ENCODE measurements at places on chromosomes 2 and 18.

DNA sequence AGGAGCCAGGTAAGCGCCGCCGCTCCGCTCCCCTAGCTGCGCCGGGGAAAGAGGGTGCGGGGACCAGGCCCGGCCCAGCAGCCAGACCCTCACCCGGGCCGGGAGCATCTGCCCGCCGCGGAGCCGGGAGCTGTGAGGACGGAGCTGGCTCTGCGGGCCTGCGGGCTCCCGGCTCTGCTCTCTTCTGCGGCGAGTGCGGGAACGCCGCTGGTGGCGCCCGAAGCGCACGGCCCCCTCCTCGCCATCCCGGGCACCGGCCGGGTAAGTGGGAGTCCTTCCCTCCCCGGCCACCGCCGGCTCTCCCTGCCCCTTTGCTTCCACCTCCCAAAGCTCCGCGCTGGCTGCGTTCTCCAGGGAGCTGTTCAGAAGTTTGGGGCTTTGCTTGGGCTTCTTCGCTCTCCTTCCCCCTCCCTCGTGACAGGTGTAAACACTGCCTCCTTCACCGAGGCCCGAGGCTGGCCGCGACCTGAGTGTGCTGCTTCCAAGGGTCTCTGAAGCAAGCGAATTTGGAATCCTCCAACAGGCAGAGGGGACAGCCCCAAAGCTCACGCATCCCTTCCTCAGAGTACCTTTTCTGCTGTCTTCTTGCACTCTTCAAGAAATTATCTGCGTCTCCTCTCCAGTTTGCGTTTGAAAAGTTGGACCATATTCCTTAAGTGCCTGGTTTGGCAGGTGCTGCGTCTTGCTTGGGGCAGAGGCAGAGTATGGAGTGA, 632 bp downstream of the AFTPH start:
- H3K4me1 ChIP-seq: peaks cover 37% of the 10 kb centered on the region
- H3K27me3 ChIP-seq: no peaks in the 10 kb centered on the region
- peak overlapping the region; percentile 100 for H3K27ac ChIP-seq
- peak; percentile 62 for DNase-seq
- peaks cover 17% of the 10 kb centered on the region for H3K36me3 ChIP-seq
- H3K4me3 ChIP-seq: peak overlapping the region; percentile 99

DNA sequence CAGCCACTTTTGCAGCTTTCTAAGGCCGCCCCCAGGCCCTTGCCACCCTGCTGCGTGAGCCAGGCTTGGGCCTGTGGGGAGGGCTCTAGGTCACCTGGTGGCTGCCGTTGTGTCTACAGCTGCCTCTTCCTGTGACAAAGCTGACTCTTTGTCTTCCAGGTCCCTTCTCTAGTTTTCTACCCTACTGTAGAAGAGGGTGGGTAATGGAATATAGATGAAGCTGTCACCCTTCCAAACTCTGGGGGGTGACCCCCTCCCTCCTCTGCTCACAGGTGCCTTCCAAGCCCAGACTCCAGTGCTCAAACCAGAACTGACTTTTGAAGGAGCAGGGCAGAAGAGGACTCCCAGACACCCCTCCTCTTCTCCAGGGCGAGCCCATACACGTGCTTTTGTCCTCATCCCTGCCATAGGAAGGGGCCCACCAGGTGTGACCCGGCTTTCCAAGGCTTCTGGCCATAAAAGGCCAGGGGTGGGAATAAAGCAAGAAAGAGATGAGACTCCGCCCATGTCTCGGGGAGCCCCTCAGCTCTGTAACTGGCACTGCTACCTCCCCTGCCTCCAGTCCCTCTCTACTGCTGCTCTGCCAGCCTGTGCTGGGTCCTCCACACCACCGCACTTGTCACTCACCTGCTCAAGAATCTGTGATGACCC, 17.9 kb upstream of the SDC1 start:
- peaks cover 2% of the 10 kb centered on the region for H3K27me3 ChIP-seq
- no peak overlapping the region for H3K4me3 ChIP-seq
- H3K36me3 ChIP-seq: peaks cover 12% of the 10 kb centered on the region

- H3K36me3 ChIP-seq: no peaks in the 10 kb centered on the region
- H3K4me1 ChIP-seq: no peaks in the 10 kb centered on the region
Observed at GRCh38 chr2:210860276-210860675, 303.9 kb downstream of the CPS1 start.

- H3K4me3 ChIP-seq: no peak overlapping the region
- no peak for DNase-seq
- H3K36me3 ChIP-seq: no peaks in the 10 kb centered on the region
Observed at GRCh38 chr2:213069531-213069930, 81.9 kb downstream of the IKZF2 start.

GRCh38 chr2:26196683-26197418, 24.0 kb downstream of the GAREM2 start:
- H3K27me3 ChIP-seq: no peaks in the 10 kb centered on the region
- H3K27ac ChIP-seq: no peak overlapping the region
- DNase-seq: no peak
- no peak overlapping the region for H3K4me3 ChIP-seq
- H3K4me1 ChIP-seq: no peaks in the 10 kb centered on the region
- H3K36me3 ChIP-seq: peaks cover 40% of the 10 kb centered on the region

- H3K4me3 ChIP-seq: peak overlapping the region; percentile 69
- peak overlapping the region; percentile 69 for H3K27ac ChIP-seq
- H3K27me3 ChIP-seq: peaks cover 7% of the 10 kb centered on the region
- peak; percentile 90 for DNase-seq
Observed at GRCh38 chr2:127415593-127416505, 2.4 kb upstream of the PROC start.

DNA sequence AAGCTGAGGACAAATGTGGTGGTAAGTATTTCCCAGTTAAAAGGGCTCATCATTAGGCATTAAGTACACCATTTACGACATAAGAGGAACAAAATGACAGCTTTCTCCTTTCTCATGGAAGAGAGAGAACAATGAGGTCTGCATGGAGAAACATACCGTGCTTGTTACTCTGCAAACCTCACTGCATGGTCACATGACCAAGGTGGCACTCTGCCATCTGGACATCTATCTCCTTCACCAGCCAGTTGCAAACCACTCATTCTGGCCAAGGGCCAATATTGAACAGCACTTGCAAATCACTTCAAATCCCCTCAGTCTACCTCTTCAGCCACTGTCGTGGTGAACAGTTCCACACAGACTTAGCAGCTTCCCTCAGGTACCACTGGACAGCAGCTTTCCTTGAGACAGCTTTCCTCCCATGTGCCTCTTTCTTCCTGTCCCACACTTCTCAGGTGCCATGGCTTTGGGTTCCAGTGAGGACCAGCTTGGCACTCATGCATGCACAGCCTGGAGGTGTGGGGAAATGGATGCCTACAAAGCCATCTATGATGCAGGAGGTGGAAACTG, 29.5 kb upstream of the DPP4 start:
- H3K4me3 ChIP-seq: no peak overlapping the region
- H3K4me1 ChIP-seq: no peaks in the 10 kb centered on the region
- no peak for DNase-seq
- H3K27ac ChIP-seq: no peak overlapping the region
- H3K36me3 ChIP-seq: no peaks in the 10 kb centered on the region
- H3K27me3 ChIP-seq: no peaks in the 10 kb centered on the region

DNA sequence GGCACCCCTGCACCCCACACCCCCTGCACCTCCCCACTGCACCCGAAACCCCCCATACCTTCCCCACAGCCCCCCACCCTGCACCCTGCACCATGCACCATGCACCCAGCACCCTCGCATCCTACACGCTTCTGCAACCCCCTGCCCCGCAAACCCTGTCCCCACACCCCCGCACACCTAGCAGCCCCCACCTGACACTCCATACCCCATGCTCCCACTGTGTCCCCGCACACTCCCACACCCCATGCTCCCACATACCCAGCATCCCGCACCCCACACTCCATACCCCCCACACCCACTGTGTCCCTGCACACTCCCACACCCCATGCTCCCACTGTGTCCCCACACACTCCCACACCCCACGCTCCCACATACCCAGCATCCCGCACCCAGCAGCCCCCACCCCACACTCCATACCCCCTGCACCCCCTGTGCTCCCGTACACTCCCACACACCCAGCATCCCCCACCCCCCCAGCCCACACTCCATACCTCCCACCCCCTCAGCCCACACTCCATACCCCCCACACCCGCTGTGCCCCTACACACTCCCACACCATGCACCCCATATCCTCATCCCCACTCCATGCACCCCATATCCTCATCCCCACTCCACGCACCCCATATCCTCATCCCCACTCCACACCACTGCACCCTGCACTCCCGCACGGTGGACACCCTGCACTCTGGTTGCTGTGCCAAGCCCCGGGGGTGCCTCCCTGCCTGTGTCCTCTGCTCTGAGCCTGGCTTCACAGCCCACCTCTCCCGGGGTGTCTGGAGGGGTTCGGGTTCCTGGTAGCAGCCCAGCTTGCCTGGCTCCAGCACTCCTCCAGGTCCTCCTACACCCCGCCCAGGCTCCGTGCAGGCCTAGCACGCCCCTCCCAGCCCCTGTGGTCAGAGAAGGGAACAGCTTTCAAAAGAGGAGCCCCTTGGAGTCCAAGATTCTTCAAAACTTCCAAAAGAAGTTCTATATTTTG, 93.9 kb upstream of the CTDP1 start:
- DNase-seq: no peak
- no peaks in the 10 kb centered on the region for H3K36me3 ChIP-seq
- H3K4me3 ChIP-seq: no peak overlapping the region
- no peak overlapping the region for H3K27ac ChIP-seq
- no peaks in the 10 kb centered on the region for H3K27me3 ChIP-seq

GRCh38 chr2:203583701-203584100, 48.6 kb upstream of the RAPH1 start:
- H3K4me1 ChIP-seq: peaks cover 21% of the 10 kb centered on the region
- H3K36me3 ChIP-seq: no peaks in the 10 kb centered on the region
- H3K27ac ChIP-seq: no peak overlapping the region
- no peak overlapping the region for H3K4me3 ChIP-seq
- DNase-seq: peak; percentile 77

DNA sequence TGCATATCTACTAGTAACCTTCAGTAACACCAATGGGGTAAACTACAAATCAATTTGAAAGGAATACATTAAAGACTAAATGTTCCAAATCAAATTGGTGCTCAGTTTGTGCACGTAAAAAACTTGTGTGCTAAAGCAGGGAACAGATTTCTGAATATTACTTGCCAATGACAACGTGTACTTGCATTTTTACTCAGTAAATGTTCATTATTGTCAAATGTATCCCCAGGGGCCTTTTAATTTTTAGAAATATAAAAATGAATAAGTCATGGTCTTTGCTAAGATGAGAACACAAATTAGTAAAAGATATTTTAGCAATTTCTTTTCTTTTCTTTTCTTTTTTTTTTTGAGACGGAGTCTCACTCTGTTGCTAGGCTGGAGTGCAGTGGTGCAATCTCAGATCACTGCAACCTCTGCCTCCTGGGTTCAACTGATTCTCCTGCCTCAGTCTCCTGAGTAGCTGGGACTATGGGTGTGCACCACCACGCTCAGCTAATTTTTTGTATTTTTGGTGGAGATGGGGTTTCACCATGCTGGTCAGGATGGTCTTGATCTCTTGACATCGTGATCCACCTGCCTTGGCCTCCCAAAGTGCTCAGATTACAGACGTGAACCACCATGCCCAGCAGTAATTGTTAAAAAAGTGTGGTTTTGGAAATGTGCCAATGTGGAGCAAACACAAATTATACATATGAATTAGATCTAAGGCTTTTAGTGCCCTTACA, 52.6 kb downstream of the PMAIP1 start:
- no peak overlapping the region for H3K27ac ChIP-seq
- H3K36me3 ChIP-seq: no peaks in the 10 kb centered on the region
- no peak for DNase-seq
- peaks cover 6% of the 10 kb centered on the region for H3K27me3 ChIP-seq
- no peak overlapping the region for H3K4me3 ChIP-seq

DNA sequence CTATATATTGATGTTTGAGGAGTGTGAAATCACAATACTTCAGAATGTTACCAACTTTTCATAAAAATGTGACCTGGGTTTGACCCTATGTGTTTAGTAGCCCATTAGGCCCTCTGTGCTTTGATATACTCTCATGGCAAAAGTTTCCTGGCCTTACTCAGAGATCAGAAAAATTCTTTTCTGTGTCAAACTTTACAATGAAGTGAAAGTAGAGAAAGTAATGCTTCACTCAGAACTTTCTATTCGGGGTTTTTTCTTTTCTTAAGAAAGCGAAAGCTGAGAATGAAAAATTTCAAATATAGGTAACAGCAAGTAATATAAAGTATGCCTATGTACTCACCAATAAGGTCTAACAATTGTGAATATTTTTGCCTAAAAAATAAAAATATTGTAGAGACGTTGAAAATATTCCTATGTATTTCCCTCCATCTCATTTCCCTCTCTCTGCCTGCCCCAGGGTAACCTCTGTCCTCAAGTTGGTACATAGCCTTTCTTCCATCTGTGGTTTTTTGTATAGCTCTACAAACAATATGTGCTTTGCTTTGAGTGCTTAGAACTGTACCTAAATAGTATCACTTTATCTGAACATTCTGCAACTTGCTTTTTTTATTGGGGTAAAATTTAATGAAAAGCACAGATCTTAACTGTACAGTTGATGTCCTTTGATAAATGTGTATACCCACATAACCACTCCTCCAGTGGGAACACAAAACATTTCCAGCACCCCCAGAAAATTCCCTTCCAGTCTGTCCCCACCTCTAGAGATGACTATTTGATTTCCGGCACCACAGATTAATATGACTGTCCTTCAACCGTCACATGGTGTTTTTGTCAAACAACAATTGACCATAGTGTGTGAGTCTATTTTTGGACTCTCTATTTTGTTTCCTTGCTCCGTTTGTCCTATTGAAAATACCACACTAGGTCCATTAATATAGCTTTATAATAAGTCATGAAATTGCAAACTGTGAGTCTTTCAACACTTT, 10.3 kb upstream of the ACKR3 start:
- DNase-seq: no peak
- peak overlapping the region; percentile 34 for H3K4me3 ChIP-seq
- H3K36me3 ChIP-seq: peaks cover 26% of the 10 kb centered on the region
- peak overlapping the region; percentile 75 for H3K27ac ChIP-seq
- H3K4me1 ChIP-seq: peaks cover 53% of the 10 kb centered on the region
- H3K27me3 ChIP-seq: no peaks in the 10 kb centered on the region

GRCh38 chr18:3075491-3075890, 62.5 kb upstream of the LPIN2 start:
- no peak overlapping the region for H3K4me3 ChIP-seq
- no peak for DNase-seq
- no peaks in the 10 kb centered on the region for H3K27me3 ChIP-seq
- H3K36me3 ChIP-seq: no peaks in the 10 kb centered on the region
- H3K4me1 ChIP-seq: peaks cover 9% of the 10 kb centered on the region

- no peaks in the 10 kb centered on the region for H3K4me1 ChIP-seq
- no peak overlapping the region for H3K27ac ChIP-seq
- H3K36me3 ChIP-seq: no peaks in the 10 kb centered on the region
- peaks cover 10% of the 10 kb centered on the region for H3K27me3 ChIP-seq
Observed at GRCh38 chr18:9782073-9782857, 74.2 kb downstream of the RAB31 start.
